H54 (cell line): ENCODE measurements at places on chromosomes 16 and 17.
A peak's percentile ranks its signal among the peaks of the same experiment; 100 is the strongest.

DNA sequence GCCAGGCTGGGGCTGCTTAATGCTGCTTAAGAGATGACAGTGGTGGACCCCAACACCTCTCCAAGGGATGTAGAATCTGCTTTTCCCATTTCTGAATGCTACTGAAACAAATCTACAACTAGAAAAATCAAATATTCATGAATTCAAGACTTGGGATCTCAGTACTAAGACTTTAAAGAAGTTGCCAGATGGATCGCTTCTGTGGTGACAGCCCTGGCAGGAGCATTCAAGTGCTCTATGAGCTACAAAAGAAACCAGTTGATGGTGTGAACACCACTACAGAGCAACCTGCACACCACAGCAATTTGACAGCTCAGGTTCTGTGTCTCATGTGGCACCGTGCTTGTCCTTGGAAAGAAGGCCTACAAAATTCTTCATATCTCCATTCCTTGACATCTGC, 42.6 kb downstream of the SIAH1 start:
- no peak for DNase-seq

DNA sequence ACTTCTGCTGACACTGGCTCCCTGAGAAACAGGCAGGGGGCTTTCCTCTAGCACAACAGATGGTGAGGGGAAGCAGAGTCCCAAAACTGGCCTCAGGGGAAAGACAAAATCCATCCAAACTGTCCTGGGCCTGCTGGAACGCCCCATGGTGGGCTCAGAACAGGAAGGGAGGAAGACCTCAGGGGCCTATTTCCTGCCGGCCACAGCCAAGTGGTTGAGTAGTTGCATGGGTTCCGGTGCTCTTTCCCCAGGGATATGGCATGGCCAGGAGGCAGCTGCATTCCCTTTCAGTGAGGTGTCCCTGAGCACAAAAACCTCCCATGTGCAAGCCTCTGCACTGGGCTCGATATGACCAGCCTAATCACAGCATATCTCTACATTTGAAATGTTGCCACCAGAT, 303.0 kb upstream of the IRX5 start:
- DNase-seq, result no peak

GRCh38 chr17:231191-231965, 49.9 kb upstream of the DOC2B start:
- no peak for DNase-seq

GRCh38 chr17:43560461-43561427, 14.6 kb upstream of the ETV4 start:
- DNase-seq, result no peak

DNA sequence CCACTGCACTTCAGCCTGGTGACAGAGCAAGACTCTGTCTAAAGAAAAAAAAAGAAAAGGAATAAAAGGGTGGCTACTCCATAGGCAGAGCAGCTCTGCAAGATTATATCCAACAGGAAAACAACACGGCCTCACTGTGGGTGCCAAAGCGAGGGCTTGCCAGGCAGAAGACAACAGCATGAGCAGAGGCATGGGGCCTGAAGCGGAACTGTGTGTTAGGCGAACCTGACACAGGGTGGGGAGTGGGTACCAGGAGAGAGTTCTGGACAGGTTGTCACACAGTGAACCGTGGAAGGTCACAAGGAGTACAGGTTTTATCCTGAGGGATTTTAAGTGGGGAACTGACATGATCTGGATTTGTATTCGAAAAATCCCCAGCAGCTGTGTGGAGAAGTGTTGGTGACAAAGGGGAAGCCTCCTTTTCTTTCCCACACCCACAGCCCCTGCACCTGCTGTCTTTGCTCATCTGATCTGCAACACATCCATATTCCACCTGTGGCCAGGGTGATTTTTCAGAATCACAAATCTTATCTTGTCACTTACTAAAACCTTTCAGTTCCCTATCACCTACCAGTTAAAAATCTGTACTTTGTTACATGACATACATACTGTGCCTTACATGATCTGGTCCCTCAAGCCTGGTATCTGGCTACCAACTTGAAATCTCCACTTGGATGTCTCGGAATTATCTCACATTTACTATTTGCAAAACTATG, 23.2 kb upstream of the ARHGAP17 start:
- no peak for DNase-seq

DNA sequence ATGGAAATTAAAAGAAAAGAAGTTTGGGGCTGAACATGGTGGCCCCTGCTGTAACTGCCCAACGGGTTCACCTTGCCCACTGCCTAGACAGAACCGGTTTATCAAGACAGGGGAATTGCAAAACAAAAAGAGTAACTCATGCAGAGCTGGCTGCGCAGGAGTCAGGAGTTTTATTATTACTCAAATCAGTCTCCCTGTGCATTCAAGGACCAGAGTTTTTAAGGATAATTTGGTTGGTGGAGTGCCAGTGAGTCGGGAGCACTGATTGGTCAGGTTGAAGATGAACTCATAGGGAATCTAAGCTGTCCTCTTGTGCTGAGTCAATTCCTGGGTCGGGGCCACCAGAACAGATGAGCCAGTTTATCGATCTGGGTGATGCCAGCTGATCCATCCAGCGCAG, 4.4 kb upstream of the SCPEP1 start:
- DNase-seq, result no peak

DNA sequence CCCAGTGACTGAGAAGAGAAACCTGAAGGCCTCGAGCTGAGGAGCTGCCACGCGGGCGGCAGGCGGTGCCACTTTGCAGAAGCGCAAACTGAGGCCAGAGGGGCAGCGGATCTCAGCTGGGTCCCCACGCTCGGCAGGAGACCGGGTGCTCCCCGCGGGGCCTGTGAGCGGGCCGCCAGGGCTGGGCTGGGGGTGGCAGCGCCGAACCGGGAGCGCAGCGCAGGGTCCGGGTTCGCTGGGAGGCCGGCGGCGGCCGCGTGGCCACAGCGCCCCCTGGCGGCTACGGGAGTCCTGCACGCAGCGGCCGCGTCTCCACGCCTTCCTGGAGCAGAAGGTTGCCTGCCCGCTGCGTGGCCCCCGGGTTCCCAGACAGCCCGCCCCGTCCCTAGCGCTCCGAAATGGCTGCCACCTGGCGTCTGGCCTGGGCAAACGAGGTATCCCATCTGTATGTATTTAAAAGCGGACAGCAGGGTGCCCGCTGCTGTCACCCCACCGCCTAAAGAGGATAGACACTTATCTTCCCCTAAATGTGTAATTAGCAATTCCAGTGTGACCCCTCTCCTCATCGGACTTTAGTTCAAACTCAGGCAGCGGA, 96.1 kb upstream of the CDH5 start:
- DNase-seq, result peak; percentile 80

- DNase-seq, result no peak
Observed at GRCh38 chr16:55015181-55015913, 84.7 kb downstream of the IRX5 start.

GRCh38 chr17:1002412-1002753, 5.5 kb downstream of the TIMM22 start:
- DNase-seq, result no peak

DNA sequence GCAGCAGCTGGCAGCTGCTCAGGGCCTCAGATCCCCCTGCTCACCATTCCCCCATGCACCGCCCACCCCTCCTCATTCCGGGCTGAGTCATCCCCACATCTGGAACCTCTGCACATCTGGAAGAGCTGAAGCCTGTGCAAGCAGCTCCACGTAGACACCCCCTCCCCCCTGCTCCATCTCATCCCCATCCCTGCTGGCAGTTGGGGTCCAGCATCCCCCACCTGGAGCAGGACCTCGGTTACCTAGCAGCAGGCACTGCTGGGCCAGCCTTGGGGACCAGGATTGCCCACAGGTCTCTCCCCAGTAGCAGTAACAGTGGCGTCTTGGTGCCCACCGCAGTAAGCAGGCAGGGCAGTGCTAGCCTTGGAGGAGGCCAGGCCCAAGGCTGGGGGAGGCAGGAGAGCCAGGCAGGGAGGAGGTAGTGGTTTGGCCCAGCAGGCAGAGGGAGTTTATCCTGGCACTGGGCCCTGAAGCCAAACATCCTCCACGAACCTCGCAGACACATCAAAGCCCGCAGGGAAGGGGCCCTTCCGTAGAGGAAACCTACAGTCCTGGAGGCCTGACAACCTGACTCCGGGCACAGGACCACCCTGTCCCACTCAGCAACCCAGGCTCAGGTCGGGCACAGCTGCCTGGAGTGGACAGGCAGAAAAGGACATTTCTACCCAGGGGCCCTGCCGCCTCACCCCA, 7.7 kb upstream of the TMEM92 start:
- peak; percentile 88 for DNase-seq

GRCh38 chr16:28602529-28602928, 5.7 kb upstream of the SULT1A2 start:
- DNase-seq, result no peak

DNA sequence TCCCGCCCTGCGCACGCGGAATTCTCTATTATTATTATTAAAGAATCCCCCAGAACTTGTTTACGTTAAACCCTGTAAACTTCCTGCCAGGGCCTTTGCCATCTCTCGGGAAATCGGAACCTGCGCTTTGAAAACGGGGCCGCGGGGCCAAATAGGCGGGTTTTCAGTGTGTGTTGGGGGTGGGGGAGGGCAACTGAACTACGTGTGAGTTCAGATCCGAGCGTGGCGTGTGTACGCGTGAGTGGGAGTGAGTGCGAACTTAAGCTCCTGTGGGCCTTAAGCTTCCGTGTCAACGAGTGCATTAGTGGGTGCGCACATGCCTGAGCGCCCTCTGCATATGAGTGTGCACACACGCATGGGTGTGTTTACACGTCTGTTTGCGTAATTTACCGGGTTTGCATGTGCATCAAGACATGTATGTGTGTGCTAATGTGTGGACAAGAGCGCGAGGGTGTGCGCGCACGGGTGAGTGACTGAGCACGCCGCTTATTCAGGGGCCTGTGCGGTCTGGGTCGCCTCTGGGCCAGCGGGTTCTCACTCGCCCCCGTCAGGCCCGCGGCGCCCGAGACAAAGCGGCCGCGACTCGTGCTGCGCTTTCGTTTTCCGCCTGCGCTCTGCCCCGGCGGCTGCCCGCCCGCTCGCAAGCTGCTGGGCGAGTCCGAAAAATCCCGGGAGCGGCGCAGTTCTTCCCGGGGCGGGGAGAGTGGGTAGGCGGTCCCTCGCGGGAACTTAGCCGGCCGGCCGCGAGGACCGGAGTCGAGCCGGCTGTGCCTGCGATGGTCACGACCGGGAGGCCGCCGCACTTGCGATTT, 1.2 kb upstream of the FOXF1 start:
- DNase-seq, result peak; percentile 90

DNA sequence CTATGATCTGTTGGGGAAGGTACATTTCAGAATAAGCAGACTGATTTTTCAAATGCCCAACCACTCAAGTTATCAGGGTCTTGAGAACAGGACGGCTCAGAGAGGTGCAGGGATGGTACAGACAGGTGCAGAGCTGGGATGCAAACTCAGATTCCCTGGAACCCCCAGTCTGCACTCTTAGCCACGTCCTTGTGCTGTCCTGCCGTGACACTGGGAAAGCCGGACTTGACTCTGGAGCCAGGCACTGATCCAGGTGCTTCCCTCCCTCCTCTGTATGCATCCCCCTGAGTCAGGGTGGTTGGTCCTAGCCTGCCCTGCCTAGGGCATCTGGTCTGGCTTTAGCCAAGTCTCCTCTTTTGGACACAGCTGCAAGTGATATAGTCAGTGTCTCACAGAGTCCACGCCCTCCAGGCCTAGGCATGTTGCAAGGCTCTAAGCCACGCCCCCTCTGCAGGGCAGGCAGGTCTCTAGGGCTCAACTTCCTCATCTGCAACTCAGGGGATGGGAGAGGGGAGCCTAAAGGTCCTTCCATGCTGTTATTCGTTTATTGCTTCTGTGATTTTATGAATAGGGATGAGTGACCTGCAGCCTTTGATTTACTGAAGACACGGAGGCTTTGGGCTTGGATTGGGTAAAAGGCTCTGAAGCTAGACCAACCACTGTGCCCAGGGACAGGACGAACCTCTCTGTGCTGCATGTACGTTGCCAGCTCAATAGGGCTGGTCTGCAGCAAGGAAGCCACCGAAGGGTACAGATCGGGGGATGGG, 97.3 kb downstream of the SDK2 start:
- DNase-seq, result no peak

DNA sequence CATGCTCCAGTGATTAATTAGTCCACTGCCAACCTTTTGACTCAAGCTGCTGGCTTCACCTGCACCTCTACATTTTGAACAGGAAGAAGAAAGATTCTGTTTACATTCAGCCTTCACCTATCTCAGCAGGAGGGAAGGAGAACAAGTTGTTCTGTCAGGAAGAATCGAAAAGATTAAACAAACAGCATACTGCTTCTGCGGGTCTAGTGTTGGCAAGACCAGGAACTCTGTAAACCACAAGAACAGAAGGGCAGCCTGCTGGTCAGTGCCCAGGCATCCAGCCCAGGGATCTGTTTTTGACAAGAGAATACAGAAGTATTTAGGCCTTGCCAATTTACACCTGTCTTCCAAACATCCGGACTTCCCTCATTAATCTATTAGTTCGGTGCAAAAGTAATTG, 189.7 kb downstream of the CHD9NB start:
- no peak for DNase-seq

GRCh38 chr16:24721830-24722238, 7.6 kb upstream of the TNRC6A start:
- DNase-seq, result no peak

DNA sequence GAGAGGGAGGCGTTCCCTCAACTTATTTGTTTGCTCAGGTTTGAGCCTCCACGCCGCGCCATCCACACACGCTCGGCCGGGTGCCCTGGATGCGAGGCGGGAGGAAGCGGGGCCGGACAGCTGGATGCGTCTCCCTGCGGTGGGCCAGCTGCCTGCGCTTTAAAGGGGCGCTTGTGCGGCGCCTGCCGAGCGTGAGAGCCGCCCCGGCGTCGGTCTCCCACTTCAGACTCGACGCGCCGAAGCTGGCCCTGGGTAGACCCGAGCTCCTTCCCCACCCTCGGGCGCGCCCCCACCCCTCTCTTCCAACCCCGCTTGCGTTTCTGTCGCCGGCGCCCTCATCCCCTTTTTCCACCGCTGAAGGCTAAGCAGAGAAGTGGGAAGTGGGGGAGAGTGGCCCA, 527 bp upstream of the CHAD start:
- DNase-seq, result no peak

DNA sequence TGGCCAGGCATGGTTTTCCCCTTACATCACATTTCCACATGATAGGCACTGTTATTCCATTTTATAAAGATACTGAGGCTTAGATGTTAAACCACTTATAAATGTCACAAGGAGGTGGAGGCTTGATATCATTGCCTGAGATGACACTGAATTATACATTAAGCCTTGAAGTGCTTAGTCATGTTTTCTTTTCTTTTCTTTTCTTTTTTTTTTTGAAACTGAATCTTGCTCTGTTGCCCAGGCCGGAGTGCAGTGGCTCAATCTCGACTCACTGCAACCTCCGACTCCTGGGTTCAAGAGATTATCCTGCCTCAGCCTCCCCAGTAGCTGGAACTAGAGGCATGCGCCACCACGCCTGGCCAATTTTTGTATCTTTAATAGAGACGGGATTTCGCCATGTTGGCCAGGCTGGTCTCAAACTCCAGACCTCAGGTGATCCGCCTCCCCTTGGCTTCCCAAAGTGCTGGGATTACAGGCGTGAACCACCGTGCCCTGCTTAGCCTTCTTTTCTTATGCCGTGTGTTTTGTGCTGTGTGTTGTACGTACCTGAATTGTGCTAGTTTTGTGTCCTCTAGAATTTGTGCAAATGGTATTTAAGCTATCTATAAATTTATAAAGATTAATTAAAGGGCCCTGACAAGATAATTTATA, 1.2 kb downstream of the DNAJA3 start:
- DNase-seq, result no peak
